Activated CD4-positive, CD25-positive, alpha-beta regulatory T cell treated with anti-CD3 and anti-CD28 coated beads, Interleukin-2, amount 50 U/mL, for 16 hours (primary cell): ENCODE measurements at places on chromosomes 7 and 10.

DNA sequence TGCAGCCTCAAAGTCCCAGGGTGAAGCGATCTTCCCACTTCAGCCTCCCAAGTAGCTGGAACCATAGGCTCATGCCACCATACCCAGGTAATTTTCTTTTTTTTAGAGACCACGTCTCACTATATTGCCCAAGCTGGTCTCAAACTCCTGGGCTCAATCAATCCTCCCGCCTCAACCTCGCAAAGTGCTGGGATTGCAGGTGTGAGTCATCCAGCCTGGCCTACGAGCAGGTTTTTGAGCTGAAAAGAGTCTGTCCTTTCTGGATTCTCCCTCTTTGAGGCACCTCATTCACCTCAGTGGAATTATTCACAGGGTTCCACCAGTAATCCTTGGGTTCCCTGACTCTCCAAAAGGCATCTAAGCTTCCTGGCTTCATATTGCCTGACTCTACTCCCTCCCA, 7.6 kb upstream of the LEP start:
- DNase-seq = no peak

DNA sequence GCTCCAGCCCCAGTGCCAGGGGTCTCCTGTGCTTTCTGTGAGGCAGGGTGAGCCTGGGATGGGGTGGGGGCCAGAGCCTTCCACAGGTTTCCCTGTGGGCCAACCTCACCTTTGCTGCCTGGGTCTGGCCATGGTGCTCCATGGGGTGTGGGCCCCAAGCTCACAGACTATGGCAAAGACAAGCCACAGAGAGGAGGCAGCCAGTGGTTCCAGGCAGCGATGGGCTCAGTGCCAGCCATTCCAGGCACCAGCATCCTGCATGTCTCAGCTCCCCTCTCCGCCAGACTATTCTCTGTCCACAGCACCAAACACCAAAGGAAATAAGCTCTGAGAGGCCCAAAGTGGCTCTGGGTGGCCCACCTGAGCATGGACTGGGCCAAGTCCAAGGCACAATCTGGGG, 133.5 kb downstream of the PTPN20 start:
- DNase-seq = no peak

- DNase-seq = no peak
These were observed 70.2 kb downstream of the PRTFDC1 start for GRCh38 chr10:24882047-24882698.

- DNase-seq = no peak
These were observed 55.7 kb downstream of the RALA start for GRCh38 chr7:39678930-39679709.

- no peak for DNase-seq
These were observed 9.6 kb downstream of the CCL26 start for GRCh38 chr7:75762350-75762917.

DNA sequence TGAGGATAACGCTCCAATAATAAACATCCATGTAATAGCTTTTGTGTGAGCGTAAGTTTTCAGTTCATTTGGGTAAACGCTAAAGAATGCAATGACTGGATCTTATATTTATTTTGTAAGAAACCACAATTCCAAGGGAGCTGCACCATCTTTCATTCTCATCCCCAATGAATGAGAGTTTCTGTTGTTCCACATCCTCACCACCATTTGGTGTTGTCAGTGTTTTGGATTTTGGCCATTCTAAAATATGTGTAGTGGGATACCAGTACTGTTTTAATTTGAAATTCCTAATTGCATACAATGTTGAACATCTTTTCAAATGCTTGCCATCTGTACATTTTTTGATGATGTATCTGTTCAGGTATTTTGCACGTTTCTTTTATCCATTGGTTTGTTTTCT, 50.9 kb upstream of the SEMA3D start:
- no peak for DNase-seq

DNA sequence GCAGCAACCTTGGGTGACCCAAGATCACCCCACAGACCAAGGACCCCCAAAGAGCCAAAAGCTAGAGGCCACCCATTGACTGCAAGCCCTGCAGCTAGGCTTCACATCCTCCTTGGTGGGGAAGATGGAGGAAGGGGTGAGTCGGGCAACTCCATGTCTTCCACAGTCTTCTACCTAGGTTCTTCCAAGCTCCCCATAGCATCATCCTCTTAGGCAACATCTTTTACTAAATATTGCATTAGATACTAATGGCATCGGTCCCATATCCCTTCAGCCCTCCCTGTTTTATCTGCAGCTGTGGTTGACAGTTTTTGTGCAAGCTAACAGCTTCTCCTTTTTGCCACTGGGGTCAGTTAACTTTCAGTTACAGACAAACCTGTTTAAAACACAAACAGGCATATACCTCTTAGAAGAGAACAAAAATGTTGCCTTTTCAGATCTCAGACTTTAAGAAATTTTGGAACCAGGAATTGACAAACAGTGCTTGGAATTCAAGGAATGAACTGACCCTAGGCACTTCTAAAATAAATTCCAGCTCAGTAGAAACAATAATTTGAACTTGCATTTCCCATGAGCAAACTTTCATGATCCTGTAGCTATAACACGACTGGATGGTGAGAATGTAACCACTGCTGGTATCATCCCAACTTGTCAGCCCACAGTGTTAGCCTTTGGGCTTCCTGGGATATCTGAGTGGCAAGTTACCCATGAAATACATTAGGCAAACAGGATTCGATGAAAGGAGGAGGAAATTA, 33.9 kb upstream of the MSMB start:
- DNase-seq = no peak

GRCh38 chr7:8932751-8933150, 499.3 kb downstream of the NXPH1 start:
- DNase-seq = no peak

DNA sequence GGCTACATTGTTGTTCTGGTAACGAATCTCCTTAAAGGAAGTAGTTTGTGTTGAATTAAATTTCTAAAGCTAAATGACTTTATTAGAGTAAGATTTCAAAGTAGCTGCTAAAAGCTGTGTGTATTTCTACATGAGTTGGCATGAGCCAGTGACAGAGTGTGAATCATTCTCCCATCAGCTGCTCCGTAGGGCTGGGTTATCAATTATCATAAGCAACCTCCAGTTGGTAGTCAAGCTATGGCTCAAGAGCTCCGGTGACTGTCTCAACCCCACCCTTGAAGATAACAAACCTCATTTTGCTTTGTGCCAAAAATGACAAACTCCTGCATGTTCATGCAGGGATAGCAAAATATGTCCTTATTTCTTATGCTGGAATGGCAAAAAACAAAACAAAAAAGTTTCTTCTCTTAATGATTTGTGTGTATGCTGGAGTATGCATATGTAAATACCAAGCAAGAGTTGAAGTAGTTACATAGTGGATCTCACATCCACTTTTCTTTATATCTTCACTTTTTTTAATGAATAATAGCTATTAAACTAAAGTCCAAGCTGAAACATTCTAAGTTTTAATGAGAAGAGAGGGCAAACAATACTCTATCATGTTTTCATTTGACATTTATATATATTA, 249.4 kb downstream of the CACNA2D1 start:
- DNase-seq = no peak

GRCh38 chr10:1363446-1364121, 307.4 kb downstream of the WDR37 start:
- no peak for DNase-seq

DNA sequence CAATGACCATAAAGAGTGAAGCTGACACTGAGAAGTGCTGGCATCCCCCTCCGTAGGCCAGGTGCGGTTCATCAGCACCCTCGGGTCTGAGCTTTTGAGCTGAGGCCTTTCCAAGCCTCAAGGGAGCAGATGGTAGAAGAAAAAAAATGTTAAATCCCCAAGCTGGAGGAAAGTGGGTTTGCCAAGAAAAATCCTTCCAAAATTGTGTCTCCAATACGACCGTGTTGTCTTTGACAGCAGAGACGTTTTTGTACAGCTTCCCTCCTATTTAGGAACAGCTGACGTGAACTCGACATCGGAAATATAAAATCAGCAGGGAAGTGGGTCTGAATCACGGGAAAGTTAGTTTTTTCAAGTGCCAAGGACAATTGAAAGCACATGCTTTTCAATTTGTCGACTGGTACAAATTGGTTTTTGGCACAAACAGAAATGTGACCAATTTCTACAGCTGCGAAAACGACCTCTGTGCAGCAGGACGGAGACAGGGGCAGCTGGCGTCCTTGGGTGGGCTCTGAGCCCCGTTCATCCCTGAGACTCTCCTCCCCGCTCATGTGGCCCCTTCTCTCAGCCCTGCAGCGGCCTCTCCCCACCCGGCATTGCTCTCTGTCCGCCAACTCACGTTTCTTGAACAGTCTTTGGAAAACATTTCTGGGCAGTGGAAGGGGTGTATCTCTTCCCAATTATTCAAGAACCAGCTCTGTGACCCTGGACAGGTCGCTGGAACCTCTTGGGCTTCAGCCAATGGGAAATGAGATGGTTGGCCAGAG, 89.9 kb downstream of the PAXIP1 start:
- no peak for DNase-seq

- no peak for DNase-seq
These were observed 442.3 kb upstream of the MKI67 start for GRCh38 chr10:128568491-128568890.

GRCh38 chr10:71528371-71529206, 131.9 kb downstream of the CDH23 start:
- no peak for DNase-seq

DNA sequence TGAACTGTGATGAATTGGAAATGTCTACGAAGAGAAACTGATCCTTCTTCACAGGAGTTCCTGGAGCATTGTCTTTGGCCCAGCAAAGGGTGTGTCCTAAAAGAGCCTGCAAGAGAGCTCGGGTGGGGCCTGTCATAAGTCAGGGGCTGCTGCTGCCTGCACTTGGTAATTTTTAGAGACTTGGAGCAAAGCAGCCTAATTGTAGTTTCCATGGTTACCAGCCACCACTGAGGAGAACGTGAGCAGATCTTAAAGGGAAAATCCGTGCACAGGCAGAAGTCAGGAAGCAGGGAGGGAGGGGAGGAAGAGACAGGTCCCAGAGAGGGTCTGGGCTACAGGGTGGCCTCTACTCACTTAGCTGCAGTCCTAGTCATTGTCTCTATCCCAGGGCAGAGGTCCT, 463.6 kb downstream of the PLXNA4 start:
- DNase-seq = no peak

DNA sequence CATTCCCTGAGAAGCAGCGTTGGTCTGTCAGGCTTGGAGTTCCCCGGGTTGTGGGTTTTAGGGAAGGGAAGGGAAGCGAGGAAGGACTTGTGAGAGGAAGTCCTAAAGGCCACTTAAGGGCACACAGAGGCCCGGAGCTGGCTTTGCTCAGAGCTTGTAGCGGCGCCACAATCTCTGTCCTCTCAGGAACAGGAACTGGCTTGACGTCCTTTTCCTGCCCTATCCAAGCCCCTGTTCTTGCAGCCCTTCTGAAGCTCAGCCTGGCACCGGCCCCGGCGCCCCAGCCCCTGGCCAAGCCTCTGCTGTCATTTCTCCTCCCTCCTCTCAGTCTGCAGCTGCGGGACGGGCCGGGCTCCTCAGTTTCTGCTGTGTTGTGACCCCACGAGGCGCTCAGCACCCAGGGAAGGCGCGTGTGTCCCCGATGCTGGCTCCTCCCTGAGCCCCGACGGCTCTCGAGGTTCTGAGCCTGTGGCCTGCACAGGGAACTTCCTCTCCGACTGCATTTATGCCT, at the start of gene GIMAP8:
GIMAP8 (plus strand) TSS at position 140 of the 511 bp plus-strand sequence. CDS start 16,069 bp downstream, outside the sequence.
- DNase-seq = no peak

DNA sequence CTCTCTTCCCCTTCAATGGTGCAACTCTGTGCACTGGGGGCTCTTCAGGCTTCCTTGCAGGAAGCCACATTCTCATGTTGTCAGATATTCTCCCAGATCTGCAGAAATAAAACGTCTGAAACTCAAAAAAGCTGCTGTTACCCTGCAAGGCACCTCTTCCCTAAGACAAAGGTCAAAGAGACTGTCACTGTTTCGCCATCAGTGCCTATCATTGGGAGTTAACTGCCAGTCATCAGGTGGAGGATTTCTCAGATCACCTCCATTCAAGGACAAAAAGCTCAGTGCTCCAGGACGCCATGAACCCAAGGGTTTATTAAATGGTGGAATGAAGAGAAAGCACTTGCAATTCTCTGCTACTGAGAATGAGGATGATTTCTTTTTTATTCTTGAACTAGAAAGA, 144.6 kb upstream of the PALS2 start:
- no peak for DNase-seq

DNA sequence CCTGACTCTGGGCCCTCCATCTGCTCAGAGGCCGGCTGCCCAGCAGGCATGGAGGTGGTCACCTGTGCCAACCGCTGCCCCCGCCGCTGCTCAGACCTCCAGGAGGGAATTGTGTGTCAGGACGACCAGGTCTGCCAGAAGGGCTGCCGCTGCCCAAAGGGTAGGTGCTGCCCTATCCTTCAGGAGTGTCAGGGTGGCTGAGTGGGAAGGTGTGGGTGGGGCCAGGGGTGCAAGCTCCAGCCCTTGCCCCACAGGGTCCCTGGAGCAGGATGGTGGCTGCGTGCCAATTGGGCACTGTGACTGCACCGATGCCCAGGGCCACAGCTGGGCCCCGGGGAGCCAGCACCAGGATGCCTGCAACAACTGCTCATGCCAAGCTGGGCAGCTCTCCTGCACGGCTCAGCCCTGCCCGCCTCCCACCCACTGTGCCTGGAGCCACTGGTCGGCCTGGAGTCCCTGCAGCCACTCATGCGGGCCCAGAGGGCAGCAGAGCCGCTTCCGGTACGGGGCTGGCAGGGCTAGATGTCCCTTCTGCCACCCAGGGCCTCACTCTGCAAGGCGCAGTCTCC, 17.5 kb upstream of the ZNF862 start:
- DNase-seq = no peak

DNA sequence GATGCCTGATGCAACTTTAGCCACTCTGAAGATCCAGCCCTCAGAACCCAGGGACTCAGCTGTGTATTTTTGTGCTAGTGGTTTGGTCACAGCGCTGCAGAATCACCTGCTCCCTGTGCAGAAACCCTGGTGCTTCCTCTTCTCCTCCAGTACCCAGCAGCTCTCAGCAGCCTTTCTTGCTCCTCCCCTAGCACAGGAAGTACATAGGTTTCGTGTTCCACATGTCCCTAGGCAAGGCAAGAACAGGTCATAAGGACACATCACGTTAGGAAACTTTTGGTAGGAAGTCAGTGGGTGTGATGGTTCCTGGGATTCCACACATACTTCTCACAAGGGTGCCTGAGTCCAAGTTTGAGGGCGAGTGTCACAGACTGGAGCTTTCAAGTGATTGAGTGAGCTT, 167.9 kb upstream of the PRSS1 start:
- DNase-seq = no peak

DNA sequence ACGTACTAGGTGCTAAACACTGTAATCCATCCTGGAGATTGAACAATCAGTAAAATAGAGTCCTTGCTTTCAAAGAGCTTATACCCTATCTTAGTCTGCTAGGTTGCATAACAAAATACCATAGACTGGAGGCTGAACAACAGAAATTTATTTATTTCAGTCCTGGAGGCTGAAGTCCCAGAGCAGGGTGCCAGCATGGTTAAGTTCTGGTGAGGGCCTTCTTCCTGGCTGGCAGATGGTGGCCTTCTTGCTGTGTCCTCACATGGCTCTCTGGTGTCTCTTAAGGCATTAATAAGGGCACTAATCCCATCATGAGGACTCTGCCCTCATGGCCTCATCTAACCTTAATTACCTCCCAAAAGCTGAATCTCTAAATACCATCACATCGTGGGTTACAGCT, 43.1 kb upstream of the ICA1 start:
- DNase-seq = no peak

GRCh38 chr10:98098247-98098646, 36.2 kb upstream of the R3HCC1L start:
- DNase-seq = no peak

- DNase-seq = no peak
These were observed 73.5 kb upstream of the PRR15 start for GRCh38 chr7:29490094-29490607.
